IPS DF 6.9 (cell line): ENCODE measurements at places on chromosomes 7 and 10.

DNA sequence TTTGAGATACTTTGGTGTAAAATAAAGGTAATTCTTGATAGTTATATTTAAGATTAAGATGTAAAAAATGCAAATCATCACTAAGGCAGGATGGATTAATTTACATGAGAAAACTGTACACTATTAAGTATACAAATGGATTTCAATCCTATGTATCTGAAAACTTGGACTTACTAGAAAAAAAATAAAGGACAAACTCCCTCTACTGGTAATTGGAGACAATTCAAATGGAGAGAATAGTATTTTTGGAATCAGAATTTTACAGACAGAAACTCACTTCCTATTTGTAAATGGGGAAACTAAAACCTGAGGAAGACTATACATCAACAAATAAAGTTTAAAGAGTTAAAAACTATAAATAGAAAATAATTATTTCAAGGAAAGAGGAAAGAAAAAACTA, 62.6 kb downstream of the CUL2 start:
- no peak for DNase-seq

DNA sequence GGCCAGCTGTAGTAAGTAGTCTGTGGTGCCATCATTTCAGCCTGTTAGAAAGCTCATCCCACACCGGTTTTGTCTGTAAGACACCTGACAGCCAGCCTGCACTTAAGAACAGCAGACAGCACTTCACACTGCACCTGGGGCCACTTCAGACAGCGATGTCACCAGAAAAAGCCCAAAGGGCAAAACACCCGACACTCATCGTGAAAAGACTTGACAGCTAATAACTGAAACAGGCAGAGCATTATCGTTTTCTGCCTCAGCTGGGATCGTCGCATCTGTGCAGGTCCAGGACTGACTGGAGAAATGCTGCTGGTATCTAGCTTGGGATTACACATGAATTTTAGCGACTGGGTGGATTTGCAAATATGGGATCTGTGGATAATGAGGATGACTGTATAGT, 16.8 kb upstream of the LAT2 start:
- DNase-seq: no peak

- DNase-seq: no peak
Measured at GRCh38 chr10:32972929-32973328, 14.9 kb upstream of the ITGB1 start.

DNA sequence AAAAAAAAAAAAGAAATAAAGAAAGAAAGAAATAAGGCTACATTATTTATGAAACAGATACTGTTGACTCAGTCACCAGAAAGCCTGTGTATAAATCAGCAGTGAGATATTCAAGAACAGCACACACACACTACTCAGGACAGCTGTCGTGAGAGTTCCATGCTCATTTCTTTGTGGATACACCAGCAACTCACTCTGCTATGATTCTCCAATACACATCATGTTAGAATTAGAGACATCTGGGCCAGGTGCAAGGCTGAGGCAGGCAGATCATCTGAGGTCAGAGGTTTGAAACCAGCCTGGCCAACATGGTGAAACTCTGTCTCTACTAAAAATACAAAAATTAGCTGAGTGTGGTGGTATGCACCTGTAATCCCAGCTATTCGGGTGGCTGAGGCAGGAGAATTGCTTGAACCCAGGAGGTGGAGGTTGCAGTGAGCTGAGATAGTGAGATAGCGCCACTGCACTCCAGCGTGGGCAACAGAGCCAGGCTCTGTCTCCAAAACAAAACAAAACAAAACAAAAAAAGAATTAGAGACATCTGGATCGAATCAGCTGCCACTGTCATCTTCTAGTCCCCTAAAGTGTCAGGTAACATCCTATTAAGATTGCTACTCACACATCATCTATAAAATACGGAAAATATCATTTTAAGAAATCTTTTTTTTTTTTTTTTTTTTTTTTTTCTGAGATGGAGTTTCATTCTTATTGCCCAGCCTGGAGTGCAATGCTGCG, 11.2 kb upstream of the NUPR2 start:
- no peak for DNase-seq

DNA sequence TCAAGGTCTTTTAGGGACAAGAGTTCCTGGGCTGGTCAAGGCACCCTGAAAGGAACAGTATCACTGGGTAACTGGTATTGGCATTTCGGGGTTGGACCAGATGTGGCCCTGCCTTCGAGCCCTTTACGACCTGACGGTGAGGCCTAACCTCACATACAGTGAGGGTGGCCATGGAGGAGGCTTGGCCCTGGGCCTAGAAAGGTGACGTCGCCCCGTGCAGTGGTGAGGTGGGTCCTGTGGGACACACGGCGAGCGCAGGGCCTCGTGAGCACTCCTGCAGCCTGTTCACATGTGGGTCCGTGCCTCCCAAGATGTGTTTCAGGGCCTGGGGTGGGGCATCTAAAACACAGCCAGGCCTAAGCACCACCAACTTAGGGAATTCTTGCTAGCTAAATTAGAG, 36.1 kb downstream of the CRHR2 start:
- DNase-seq: no peak

DNA sequence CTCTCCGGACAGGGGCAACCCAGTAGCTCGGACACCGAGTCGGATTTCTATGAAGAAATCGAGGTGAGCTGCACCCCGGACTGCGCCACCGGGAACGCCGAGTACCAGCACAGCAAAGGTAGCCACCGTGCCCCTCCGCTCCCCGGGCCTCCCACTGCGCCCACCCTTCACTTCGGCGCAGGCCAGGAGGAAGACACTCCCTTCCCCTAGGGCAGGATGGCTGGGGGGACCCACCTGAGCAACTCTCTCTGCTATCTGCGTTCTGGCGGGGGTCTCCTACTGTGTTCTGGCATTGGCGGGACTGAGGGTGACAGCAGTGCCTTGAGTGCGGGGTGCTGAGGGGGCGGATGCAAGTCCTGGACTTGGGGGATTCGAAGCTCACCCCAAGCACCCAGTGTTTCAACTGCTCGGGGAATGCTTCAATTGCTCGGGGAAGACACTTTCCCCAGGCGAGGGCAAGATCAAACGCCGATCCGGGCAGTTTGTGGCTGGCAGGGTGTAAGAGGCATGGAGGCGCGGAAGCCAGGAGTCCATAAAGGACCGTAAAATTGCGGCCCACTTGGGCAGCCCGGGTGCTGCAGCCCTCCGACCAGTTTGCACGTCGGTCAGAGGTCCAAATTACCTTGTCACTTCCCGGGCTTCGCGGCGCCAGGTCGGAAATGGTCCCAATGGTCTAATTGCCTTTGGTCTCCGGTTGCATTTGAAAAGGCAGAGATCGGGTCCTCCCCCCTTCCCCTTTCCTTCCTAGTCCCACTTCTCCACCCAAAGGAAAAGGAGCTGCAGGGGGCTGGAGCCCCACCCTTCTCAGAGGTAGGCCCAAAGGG, 950 bp downstream of the EVX1 start:
- DNase-seq: no peak

DNA sequence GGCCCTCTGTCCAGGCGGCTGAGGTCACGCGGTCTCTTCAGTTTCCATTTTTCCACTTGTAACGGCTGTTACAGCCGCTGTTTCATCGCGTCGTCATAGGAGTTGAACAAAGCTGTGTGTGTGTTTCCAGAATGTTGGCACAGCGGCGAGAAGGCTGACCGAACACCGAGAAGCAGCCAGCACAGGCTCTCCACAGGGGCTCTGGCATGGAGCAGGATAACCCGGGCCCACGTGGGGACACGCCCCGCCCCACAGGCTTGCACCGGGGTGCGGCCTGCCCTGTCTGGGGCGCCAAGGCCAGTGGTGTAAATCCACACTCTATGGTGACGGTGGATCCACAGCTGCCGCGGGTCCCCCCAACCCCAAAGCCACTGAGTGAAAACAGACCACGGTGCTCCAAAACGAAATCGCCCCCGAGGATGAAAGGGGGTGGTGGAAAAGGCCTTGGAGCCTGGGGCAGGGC, 448.2 kb downstream of the DNAJB6 start:
- DNase-seq: no peak

DNA sequence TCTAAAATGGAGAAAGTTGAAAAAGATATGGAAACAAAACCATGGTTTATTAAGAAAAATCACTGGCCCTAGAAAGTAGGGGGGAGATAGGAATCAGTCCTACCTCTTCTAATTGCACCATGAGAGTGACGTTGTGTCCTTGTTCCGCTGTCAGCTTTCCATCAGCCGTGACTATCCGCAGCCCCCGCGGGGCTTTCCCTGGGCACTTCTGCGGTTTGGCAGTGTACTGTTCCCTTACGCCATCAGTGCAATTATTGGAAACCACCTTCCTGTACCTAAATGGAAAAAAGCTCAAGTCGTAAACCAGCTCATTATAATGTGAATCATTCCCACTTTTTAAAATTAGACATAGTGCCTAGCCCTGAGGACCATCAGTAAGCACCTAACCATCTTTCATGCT, 512.2 kb downstream of the SORCS1 start:
- DNase-seq: no peak

GRCh38 chr10:98417973-98418664, 3.1 kb upstream of the PYROXD2 start:
- no peak for DNase-seq

DNA sequence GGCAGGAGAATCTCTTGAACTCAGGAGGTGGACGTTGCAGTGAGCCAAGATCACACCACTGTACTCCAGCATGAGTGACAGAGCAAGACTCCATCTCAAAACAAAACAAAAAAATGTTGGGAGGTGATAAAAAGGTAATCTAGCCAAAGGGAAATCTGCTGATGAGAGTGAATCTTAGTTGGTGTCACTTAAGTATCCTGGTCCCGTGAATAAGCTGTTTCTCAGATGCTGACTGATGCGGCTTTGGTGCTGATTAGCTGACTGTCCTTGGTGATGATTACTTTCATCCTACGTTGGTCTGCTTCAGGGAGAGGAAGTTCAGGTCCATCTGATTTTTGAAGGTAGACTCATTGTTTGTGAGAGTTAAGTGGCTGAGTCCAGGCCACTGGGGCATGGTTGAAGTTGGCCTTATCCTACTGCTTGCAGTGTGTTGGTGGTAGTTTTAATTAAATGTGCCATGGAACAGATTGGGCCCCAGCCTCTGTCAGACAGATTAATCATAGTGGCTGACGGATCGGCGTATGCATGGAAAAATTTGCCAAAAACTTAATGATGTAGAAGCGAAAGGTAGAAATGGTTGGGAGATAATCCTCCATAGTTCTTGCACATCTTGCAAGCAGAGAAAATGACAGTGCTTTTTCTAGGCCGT, 17.4 kb upstream of the TMEM236 start:
- DNase-seq: no peak

DNA sequence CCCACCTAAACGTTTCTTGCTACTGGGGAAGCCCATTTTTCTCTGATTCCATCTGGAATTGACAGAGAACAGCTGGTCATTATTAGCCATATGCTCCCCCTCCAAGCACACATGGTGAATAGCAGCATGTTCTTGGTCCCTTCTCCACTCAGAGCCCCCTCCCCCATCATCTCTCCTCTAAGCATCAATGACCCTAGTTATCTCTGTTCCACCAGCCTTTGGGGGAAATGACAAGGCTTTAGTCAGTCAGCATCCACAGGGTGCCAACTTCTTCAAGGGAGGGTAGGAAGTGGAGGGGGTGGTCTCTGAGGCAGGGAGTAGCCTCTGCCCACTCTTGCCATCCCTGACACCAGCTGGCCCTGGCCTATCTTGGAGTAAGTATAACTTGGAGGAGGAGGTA, 163.1 kb downstream of the UBE2H start:
- no peak for DNase-seq

DNA sequence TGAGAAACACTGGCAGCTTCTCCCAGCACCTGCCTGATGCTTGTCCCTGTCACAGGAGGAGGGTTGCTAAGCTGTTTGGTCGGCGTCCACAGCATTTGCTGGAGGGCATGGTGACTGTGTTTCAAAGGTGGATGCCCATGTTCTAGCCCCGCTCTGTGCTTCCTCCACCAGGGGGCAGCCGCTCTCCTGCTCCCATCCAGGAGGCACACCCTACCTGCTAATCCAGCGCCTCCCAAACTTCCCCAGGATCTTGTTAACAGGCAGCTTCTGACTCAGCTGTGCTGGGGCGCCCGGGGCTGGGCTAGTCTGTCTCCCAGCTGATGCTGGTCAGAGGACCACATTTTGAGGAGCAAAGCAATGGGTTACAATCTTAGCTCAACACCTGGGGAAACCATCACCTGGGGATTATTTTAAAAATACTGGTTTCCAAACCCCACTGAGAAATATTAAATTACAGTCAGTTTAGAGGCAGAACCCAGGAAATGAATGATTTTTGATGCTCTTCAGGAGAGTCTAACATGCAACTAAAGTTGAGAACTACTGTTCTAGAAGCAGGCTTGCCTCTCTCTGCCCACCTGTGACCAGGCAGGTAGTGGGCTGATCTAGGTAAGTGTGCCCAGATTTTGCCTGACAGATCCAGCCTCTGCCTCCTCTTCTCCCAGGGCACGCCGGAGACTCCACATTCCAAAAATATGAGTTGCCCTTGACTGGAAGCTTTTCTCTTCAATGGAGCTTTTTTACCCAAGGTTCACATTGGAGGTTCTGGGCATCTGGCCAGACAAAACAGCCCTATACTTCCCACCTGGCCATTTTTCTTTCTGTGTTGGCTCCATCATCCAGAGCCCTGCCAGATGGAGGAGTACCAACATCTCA, 92.7 kb upstream of the GPR26 start:
- DNase-seq: peak; percentile 74

DNA sequence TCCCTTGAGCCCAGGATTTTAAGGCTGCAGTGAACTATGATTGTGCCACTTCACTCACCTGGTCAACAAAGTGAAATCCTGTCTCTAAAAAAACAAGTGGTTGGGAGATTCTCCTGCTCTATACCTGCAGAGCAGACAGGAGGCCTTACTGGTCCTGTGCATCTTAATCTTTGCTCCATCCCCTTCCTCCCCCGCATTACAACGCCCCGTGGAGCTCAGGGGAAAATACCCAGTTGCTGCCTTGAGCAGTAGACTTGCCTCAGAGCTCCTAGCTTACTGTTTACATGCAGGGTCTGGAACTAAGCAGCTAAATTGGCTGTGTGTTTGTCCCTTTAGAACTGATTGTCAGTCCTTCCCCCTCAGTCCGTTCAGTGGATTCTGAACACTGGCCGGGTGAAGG, 123.8 kb upstream of the KMT2E start:
- DNase-seq: no peak

DNA sequence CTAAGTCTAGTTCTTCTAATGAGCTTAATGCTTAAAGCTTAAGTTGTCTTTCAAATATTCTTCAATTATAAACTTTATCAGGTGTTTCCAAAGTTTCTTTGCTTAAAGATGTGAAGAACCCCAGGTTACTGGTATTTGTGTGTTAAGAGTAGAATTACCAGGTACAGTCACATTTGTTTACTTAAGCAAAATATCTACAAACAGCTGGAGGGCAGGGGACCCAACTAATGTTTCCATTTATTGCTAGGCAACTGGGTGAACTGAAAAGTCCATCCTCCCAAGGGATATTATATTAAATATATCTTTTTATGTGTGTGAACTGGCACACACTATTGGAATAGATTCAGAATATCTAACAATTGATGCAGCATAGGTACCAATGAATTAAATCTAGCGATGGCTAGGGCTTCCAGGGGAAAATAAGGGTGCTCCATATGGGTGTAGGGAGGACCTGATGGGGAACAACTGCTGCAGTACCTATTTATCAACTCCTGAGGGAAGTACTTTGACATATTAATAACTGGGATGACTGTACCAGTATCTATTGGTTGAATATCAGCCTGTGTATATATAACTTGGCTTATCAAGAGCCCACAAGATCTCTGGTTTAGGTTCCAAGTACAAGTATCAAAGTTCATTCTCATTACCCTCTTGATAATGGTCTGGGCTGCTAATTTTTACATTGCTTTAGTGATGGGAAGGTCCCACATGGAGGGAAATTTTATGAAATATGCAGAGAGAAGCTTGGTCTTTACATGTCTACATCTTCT, 10.3 kb upstream of the AGR3 start:
- DNase-seq: no peak

GRCh38 chr7:124250297-124251034, 217.6 kb upstream of the TMEM229A start:
- DNase-seq: no peak

- no peak for DNase-seq
Measured at GRCh38 chr10:121352231-121352855, 245.9 kb downstream of the FGFR2 start.
